ENCODE measurements at places on chromosomes 3 and 15.

GRCh38 chr3:37262816-37263393 is 88.5 kb upstream of the LRRFIP2 start:
- no peak for DNase-seq

GRCh38 chr15:98684436-98684835 is 36.1 kb downstream of the IGF1R start:
- no peak for DNase-seq

GRCh38 chr3:32302601-32303398 is 64.3 kb downstream of the CMTM8 start:
- no peak for DNase-seq

DNA sequence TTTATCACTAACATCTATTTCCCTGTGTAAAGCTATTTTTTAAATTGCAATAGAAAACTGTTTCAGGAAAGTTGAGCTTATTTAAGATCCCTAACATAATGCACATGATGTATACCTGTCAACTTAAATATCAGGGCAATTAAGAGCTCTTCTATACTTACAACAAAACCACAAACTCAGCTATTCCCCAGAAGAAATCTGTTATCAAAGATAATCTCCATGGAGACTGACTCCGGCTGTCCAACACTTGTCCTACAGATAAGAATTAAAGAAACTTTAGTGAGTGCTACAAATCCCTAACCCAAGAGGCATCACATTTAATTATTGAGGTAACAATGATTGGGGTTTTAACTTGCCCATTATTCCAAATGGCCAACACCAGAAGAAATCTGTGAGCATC is 3.4 kb downstream of the SELENOK start:
- no peak for DNase-seq

DNA sequence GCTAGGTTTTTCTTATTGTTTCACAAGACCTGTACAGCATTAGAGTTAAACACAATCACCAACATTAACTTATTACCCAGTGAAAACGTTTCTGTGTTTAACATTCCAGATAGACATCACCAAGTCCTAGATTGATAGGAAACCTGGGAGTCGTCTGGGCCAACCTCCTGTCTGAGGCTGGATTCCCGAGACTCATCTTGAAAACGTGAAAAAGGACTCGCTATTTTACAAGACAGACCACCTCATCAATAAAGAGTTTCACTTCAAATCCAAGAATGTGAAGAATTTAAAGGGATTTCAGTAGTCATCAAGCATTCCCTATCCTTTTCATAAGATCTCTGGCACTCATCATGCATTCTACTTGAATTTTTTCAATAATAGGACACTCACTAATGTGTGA is 626.6 kb downstream of the MCTP2 start:
- DNase-seq = no peak

GRCh38 chr15:48636511-48636910 is 9.0 kb downstream of the FBN1 start:
- DNase-seq = no peak

GRCh38 chr3:87370007-87370406 is 93.6 kb upstream of the POU1F1 start:
- DNase-seq = no peak

DNA sequence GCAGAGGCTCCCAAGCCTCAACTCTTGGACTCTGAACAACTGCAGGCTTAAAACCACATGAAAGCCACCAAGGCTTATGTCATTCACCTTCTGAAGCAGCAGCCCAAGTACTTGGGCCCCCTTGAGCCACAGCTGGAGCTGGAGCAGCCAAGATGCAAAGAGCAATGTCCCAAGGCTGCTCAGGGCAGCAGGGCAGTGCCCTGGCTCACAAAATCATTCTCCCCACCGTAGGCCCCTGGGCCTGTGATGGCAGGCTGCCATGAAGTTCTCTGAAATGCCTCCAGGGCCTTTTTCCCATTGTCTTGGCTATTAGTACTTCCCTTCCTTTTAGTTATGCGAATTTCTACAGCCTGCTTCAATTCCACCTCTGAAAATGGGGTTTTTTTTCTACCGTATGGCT is 83.4 kb downstream of the DCLK3 start:
- no peak for DNase-seq

DNA sequence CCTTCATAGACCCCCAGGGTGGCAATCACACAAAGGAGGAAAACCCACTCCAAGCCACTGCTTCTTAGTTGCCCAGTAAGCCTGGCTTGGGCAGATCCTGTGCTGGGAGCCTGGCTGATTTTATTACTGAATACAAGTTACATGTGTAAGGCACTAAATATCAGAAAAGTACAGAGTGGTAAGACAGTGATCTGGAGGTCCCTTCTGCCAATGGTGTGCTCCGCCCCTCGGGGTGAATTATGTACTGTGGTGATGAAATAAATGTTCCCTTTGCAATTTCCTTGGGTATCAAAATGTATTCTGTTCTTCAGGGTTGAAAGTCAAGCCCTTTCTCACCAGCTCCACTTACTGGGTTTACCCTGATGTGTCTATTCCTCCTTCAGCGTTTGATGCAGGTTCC is 38.8 kb downstream of the EID1 start:
- no peak for DNase-seq

DNA sequence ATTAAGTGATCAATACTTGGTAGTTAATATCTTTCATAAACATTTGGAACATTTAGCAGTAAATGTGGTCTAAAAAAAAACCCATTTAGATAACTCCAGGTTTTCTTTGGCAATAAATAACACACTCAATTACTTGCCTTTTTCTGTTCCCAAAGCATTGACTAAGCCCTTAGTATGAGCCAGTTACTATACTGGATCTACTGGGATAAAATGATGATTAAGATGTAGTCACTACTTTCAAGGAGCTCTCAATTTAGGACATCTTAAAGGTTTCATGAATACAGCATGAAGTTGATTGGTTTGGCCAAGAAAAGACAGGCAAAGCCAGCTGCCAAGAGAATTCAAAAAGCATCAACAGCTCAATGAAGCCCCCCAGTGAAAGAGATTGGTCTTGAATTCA is 250.9 kb downstream of the EPHA3 start:
- no peak for DNase-seq

DNA sequence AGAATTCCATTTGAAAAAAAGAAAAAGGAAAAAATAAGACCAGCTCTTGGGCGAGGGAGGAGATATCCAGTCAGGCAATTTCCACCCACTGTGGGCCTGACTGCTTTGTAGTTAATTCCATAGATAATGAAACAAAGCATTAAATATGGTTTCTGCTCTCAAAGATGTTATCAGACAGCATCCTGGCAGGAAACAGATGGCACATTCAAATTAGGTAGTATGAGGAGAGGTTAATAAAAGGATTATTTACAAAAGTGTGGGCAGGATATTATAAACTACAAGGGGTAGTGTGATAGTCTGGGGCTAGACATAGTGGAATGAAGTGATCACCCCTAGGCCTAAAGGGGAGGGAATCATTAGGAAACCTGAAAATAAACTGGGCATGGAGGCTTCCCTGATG is 193.2 kb downstream of the CLSTN2 start:
- DNase-seq = no peak

GRCh38 chr3:197847866-197848401 is 56.9 kb downstream of the LRCH3 start:
- DNase-seq = no peak

DNA sequence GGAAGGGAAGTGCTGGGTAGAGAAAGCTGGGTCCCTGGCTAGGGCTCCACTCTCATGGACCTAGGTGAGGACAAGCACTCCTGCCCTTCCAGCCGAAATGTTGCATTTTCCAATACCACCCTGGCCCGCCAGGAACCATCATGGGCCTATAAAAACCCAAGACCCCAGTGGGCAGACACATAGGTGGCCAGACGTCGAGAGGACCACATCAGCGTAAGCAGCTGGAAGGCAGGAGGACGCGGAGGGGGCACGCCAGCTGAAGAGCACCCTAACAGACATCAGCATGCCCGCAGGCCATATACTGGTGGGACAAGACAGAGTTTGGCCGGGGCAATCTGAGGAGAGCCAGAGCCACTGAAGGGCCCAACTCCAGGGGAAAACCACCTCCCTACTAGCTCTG is 98.3 kb downstream of the GBE1 start:
- DNase-seq = no peak

Data from large intestine (tissue), 12 donors.